GM23338 (cell line): ENCODE measurements at places on chromosomes 12 and 14. TPM values are rescaled to one million over a fixed set of nuclear protein-coding genes. Genes with fewer than 3 reads are reported as not detected.

DNA sequence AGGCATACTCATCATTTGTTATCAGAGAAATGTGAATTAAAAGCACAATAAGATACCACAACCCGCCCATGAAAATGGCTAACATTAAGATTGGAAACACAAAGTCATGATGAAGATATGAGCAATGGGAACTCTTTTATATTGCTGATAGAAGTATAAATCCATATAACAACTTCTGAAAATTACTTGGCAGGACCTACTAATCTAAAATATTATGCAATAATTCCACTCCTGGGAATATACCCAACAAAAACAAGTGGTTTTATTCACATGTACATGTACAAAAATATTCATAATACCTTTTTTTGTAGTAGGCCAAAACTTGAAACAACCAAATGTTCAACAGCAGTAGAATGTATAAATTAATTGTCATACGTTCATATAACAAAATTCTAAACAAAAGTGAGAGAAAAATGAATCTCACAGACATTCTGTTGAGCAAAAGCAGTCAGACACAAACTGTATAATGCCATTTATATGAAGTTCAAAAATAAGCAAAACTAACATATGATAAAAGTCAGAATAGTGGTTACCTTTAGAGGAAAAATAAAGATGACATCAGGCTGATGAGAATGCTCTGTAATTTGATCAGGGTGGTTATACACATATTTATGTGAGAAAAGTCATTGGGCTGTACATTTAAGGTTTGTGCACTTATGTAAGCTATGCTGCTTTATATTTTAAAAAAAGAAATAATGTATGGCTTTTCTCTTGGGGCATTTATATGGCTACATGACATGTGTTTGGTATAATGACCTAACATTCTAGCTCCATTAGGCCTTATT, 309.2 kb upstream of the KITLG start:
- H3K36me3 ChIP-seq, result no peaks in the 10 kb centered on the region
- H3K27ac ChIP-seq, result no peak overlapping the region
- DNase-seq, result no peak
- no peaks in the 10 kb centered on the region for H3K27me3 ChIP-seq

GRCh38 chr14:33584697-33585096, 366.2 kb downstream of the EGLN3 start:
- H3K27me3 ChIP-seq, result no peaks in the 10 kb centered on the region
- peaks cover 10% of the 10 kb centered on the region for H3K4me1 ChIP-seq
- H3K27ac ChIP-seq, result no peak overlapping the region
- H3K36me3 ChIP-seq, result no peaks in the 10 kb centered on the region
- H3K4me3 ChIP-seq, result no peak overlapping the region

DNA sequence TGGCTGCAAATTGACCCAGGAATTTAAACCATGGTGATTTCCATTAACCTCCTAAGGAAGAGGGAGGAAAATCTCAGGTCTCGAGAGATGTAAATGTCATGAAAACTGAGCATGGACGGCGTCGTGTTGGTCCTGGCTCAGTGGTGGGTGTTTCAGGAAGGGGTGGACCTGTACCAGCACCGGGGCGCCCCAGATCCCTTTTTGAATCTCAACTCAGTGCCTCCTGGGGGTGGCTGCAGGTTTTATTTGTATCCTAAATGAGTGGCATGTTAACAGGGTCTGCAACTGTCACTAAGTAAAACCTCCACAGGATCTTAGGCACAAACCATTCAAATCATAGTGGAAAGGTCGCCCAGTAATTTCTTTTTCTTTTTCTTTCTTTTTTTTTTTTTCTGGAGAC, 101.3 kb downstream of the ASCL4 start:
- no peak overlapping the region for H3K4me3 ChIP-seq
- no peaks in the 10 kb centered on the region for H3K36me3 ChIP-seq
- no peaks in the 10 kb centered on the region for H3K27me3 ChIP-seq

- no peak overlapping the region for H3K27ac ChIP-seq
- H3K4me3 ChIP-seq, result no peak overlapping the region
- peaks cover 8% of the 10 kb centered on the region; the same call in 1 of the 2 replicates for H3K4me1 ChIP-seq
- H3K27me3 ChIP-seq, result no peaks in the 10 kb centered on the region
Observed at GRCh38 chr12:125453751-125454150, 388.5 kb downstream of the AACS start.

DNA sequence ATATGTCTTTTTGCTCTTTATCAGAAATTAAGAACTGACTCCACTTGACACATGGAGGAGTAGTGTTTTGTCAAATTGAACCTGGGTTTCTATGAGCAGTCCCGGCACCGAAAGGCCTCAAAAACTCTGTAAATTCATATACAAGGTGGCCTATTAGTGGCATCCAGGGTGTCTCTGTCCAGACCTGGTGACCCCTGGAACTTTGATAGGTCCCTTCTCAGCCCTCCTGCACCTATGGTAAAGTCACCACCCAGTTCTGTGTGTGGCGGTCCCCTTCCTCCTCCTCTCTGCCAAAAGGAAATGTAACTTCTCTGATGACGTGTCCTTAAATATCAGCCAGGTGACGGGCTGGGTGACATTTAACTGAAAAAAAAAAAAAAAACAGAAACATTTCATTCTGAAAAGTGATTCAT, 204.0 kb upstream of the FOXN3 start:
- no peaks in the 10 kb centered on the region for H3K27me3 ChIP-seq
- no peak for DNase-seq
- H3K4me3 ChIP-seq, result no peak overlapping the region

DNA sequence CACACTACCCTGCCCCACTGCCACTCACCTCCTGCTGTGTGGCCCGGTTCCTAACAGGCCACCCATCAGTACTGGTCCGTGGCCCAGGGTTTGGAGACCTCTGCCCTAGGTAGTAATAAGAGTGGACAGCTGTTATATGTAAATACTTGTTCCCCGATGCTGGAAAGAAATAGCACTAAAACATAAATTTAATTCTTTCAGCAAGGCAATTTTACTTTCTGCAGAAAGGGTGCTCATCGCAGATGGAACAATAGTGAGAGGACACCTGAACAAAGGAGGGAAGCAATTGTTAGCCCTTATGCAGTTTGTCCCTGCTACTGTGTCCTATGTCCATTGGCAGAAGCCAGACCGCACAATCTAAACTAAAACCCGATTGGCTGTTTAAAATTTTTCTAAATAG, 5.9 kb upstream of the CYP46A1 start:
- H3K4me1 ChIP-seq, result 0 out of 2 replicates have a peak, but pooled peaks cover under 1% of the 10 kb centered on the region
- H3K27ac ChIP-seq, result no peak overlapping the region
- no peak overlapping the region for H3K4me3 ChIP-seq
- no peaks in the 10 kb centered on the region for H3K36me3 ChIP-seq
- DNase-seq, result no peak

DNA sequence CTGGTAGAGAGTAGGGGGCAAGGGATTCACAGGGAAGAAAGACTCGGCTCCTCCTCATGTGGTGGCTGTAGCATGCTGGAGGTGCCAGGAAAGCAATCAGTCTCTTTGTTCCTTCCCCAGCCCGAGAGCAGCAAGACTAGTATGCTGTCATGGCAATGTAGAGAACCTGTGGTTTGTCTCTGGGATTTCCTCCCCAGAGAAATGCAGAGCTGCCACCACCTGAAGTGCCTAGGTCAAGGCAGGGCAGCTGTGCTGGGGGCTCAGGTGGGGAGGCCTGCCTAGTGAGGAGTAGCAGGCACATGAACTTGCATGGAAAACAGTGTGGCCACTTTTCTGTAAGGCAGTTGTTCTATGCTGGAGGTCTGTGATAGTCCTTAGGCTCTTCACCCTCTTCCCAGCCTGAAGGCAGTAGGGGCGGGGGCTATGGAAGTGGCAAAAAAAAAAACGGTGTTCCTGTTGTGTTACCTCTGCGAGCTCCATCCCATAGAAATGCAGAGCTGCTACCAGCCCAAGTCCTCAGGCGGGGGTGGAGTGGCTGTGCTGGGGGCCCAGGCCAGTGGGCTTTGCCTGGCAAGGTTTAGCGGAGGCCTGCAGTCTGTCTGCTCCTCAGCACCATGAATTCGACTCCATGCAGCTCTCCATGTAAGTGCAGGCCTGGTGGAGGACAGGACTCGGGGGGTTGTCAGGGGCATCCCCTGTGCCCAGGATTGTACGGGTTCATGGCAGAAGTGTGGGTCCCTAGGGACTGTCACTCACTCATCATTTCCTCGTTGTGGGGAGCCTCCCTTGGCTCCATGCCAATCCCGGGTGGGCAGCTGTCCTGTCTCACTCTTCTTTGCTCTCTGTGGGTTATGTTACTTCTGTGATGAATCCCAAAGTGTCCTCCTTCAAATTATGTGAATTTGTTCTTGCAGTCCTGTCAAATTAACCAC, 4.1 kb upstream of the CLEC4D start:
- DNase-seq, result peak; percentile 26
- H3K27me3 ChIP-seq, result no peaks in the 10 kb centered on the region
- H3K27ac ChIP-seq, result no peak overlapping the region
- peaks cover 10% of the 10 kb centered on the region for H3K4me1 ChIP-seq
- no peaks in the 10 kb centered on the region for H3K36me3 ChIP-seq

GRCh38 chr12:82964446-82964845, 277.7 kb downstream of the TMTC2 start:
- no peak overlapping the region for H3K4me3 ChIP-seq
- H3K4me1 ChIP-seq, result no peaks in the 10 kb centered on the region
- H3K36me3 ChIP-seq, result no peaks in the 10 kb centered on the region

- H3K27ac ChIP-seq, result no peak overlapping the region
- H3K36me3 ChIP-seq, result no peaks in the 10 kb centered on the region
- H3K4me1 ChIP-seq, result no peaks in the 10 kb centered on the region
- no peak for DNase-seq
Observed at GRCh38 chr12:122355706-122356105, 66.8 kb downstream of the CLIP1 start.

GRCh38 chr12:47913081-47913480, 8.3 kb upstream of the VDR start:
- no peak overlapping the region for H3K27ac ChIP-seq
- 0 out of 2 replicates have a peak, but pooled peaks cover 2% of the 10 kb centered on the region for H3K27me3 ChIP-seq
- no peak overlapping the region for H3K4me3 ChIP-seq
- H3K4me1 ChIP-seq, result no peaks in the 10 kb centered on the region
- no peaks in the 10 kb centered on the region for H3K36me3 ChIP-seq

DNA sequence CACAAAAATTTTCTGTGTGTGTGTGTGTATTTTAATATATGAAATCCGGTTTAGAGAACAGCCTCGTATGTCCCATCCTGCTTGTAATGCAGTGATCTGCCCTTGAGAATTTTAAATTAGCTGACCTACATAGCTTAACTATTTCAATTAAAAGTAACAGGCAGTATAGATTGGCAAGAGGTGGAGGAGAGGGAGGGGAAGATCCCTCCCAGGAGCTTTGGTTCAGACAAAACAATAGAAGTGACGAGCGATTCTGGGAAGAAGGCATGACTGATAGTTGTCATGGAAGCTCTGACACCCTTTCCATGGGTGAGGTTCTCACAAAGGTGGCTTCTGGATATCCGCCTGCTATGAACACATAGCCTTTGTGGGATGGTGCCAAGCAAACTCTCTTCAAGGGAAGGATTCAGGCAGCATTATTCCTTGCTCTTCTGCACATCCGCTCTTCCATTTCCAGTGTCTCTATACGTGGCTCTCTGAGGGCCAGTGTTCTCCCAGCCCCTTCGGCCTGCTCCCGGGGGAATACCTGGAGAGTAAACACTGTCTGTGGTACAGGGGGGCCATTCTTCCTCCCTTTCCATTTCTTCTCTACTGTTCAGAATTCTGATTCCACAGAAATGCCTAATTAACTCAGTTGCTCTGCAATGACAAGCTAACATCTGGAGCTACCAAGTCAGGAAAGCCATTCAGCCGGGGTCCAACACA, 182.0 kb downstream of the CACNA1C start:
- no peaks in the 10 kb centered on the region for H3K27me3 ChIP-seq
- H3K4me1 ChIP-seq, result 0 out of 2 replicates have a peak, but pooled peaks cover 1% of the 10 kb centered on the region
- H3K27ac ChIP-seq, result no peak overlapping the region
- no peaks in the 10 kb centered on the region for H3K36me3 ChIP-seq

DNA sequence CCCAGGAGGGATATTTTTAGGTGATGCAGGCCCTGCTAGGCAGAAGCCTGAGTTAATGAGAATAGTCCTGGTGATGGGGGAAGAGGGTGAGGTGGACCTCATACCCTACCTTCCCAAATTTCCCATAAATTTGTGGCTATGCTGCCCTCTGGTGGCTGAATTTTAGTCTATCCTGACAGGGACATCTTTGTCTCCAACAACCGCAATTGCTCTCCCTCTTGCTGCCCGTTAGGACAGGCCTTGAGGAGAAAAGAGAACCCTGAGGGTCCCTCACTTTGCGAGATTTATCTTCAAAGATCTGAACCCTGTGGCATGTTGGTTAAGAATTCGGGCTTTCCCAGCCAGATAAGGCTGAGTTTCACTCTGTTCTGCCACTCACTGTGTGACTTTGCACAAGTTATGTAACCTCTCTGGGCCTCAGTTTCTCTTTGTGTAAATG, 9.8 kb upstream of the ZNF385A start:
- peaks cover 34% of the 10 kb centered on the region for H3K4me1 ChIP-seq
- H3K27me3 ChIP-seq, result peaks cover 15% of the 10 kb centered on the region
- peak; percentile 96 for DNase-seq
- H3K36me3 ChIP-seq, result 0 out of 2 replicates have a peak, but pooled peaks cover 5% of the 10 kb centered on the region
- no peak overlapping the region for H3K4me3 ChIP-seq

DNA sequence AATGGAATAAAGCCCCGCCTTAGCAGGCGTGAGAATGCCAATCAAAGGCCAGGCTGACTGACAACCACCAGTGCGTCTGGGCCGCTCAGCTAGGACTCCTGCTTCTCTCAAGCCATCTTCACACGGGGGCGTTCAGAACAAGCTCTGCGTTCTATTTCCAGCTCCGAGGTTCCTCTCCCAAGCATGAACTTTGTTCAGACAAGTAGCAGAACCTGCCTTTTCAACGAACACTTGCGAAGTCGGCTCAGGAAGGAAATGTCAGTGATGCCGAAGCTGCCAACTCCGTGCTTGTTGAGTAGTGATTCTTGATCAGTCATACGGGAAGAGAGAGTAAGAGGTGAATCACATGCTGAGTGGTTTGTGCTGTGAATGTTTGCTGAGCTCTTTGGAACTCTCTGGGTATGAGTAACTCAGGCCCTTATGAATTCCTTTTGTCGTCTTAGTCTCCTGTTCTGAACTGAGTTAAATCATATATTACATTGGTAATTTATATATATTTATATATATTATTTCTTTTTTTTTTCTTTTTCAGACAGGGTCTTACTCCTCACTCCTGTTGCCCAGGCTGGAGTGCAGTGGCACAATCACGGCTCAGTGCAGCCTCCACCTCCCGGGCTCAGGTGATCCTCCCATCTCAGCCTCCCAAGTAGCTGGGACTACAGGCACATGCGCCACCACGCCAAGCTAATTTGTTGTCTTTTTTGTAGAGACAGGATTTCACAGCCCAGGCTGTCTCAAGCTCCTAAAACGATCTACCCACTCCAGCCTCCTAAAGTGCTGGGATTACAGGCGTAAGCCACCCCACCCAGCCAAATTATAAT, 29.4 kb upstream of the BCL7A start:
- no peak overlapping the region for H3K27ac ChIP-seq
- no peaks in the 10 kb centered on the region for H3K36me3 ChIP-seq
- DNase-seq, result no peak
- no peak overlapping the region for H3K4me3 ChIP-seq
- no peaks in the 10 kb centered on the region for H3K27me3 ChIP-seq
- H3K4me1 ChIP-seq, result no peaks in the 10 kb centered on the region

ORMDL2 gene
- total RNA-seq, result 12.4 and 18.0 TPM in 2 replicates

AMN gene
- 0.16 and 0.69 TPM in 2 replicates for total RNA-seq

CD63 gene
- total RNA-seq, result 294 and 307 TPM in 2 replicates
